ENCODE measurements at places on chromosomes 7 and 10.

GRCh38 chr7:82444220-82444909, 788 bp upstream of the CACNA2D1 start:
- DNase-seq: peak; percentile 32

- DNase-seq: no peak
Measured at GRCh38 chr7:116924741-116925140, 28.6 kb upstream of the ST7 start.

DNA sequence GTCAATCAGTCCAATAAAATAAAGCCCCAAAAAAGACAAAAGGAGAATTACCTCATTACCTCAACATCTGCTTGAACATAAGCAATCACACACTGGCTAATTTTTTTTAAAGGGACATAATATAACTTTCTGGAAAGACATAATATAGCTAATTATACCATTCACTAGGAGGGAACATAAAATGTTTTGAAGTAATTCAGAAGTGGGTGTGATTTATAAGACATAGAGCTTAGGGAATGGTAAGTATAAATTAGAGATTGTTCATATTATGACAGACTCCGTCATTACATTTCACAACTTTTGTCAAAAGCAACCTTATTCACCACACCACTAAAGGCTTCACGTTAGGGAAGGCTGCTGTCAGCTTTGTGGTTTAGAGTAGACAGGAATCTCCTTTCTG, 3.8 kb downstream of the SHTN1 start:
- no peak for DNase-seq

DNA sequence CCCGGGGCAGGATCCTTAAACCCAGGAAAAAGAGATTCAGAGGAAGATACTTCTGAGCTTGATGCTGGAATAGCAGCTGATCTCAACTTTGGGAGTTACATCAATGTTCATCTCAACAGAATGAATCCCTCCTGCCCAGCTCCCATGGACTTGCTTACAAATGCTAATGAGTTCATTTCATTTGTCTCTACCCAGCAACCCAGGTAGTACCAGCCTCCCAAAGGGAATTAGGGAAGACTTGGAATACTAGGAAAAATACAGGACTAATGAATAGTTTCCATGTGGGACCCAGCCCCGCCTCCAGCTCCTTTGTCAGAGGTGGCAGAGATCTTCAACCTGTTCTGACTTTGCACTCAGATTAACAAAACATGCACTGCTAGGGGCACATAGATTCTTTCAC, 22.1 kb upstream of the TCF7L2 start:
- no peak for DNase-seq

- no peak for DNase-seq
Measured at GRCh38 chr10:62047960-62048383, 146.5 kb downstream of the ARID5B start.

DNA sequence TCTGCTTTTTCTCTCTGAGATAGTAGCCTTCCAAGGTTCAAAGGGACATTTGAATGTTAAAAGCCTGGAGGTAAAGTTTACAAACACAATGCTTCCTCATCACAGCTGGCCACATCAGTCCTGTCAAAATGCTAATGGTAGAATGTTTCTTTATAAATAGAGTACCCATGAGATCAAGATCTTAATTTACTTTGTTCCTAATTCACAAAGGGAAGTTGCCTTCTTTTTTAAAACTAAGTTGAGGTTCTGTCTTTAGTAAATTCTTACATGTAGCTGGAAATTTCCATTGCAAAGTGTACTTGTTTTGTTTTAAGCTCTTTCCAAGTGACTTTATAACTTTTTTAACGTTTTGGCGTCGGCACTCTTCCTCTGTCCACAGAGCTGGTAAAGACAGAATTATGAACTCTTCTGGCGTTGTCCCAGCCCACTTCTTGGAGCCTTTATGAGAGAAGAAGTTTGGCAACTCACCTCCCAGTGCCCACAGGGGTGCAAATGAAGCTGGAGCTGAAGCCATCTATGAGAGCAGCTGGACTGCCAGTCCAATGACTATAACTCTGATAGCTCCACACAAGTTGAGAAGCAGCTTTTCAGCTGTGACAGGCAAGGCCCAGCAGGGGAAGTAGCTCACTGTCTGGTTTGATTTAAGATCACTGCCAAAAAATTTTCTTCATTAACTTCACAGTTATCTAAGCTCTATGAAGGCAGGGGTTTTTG, 23.3 kb downstream of the FZD1 start:
- no peak for DNase-seq

DNA sequence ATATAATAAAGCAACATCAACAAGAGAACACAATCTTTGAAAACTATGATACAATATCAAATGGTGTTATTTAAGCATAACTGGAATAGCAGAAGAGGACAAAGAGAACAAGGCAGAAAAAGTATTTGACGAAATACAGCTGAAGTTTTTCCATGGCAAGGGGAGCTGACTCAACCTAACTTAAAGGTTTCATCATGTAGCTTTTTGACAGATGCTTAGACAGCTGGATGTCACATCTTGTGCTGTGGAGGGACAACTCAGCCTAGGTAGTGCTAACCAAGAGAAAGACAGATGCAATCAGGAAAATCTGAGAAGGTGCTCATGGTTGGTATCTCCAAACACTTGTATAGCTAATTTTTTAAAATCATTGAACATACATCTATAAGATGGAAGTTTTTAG, 208.2 kb downstream of the TFEC start:
- no peak for DNase-seq

GRCh38 chr7:26485367-26485934, 193.8 kb downstream of the SNX10 start:
- no peak for DNase-seq

- no peak for DNase-seq
Measured at GRCh38 chr7:50335795-50336754, 31.6 kb downstream of the IKZF1 start.

GRCh38 chr10:61592581-61592980, 70.1 kb upstream of the CABCOCO1 start:
- DNase-seq: no peak

GRCh38 chr10:66862687-66863258, 63.1 kb upstream of the LRRTM3 start:
- no peak for DNase-seq

- DNase-seq: no peak
Measured at GRCh38 chr10:49347827-49348226, 48.1 kb downstream of the DRGX start.

DNA sequence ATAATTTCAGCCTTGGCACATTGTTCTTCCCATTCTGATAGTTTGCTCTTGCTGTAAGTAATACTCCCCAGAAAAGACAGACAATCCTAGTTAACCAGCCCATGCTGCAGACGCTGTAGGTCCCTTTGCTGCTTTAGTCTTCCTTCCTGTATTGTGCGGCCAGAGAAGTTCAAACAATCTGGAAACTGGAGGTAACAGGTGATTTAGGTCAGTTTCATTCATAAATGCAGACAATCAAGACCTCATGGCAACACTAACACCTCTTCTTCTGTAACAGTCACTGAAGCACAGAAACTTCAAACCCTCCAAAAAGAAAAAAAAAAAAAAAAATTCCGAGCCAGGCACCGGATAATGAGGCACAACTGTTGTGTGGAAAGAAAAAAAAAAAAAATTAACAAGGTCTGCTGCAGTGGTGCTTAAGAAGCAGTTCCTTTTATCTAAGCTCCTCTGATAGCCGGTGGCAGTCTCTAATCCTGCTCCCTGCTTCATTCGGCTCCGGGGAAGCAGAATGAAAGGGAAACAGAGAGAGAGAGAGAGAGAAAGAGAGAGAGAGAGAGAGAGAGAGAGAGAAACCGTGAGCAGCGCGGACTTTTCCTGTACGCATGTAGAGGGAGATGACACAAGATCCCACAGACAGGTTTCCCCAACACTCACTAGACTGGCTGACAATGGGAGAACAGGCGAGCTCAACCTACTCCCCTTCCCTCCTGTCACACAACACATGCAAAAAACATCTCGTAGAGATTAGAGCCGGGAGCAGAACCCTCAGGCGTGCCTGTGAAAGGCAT, at the start of gene SEMA3A:
TSS of gene SEMA3A (minus strand) at position 306 of the 788 bp plus-strand sequence. CDS start at position 103, 203 bp downstream.
- DNase-seq: no peak

DNA sequence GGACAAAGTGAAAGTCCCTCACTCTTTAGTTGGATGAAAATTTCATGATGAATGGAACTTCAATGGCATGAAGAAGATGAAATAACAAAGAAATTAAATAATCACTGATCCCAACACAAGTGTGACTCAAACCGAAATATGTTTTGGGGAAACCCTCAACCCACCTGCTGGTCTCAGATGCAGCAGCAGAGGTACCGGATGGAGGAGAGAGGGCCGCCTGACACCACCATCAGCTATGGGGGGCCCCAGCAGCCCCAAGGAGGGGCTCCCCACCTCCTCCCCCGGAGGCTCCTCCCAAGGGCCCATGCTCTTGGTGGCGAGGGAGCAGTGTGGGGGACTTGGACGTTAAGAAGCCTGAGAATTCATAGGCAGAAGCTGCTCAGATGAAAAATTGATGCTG, 137.2 kb upstream of the ADARB2 start:
- DNase-seq: no peak

- no peak for DNase-seq
Measured at GRCh38 chr10:119133949-119134348, 30.0 kb downstream of the DENND10 start.

GRCh38 chr7:28169230-28169629, 11.4 kb downstream of the JAZF1 start:
- no peak for DNase-seq

GRCh38 chr7:64876792-64877713, 26.0 kb upstream of the ZNF273 start:
- DNase-seq: no peak
